Muscle of arm (tissue), 14 donors: ENCODE measurements at places on chromosomes 1 and 21. TPM values are rescaled to one million over a fixed set of nuclear protein-coding genes. Genes with fewer than 3 reads are reported as not detected.

PIGR gene
- not detected for polyA plus RNA-seq

- no peak for DNase-seq
Observed at GRCh38 chr1:182170891-182171461, 109.5 kb upstream of the ZNF648 start.

- DNase-seq: no peak
Observed at GRCh38 chr1:152436593-152437496, 22.8 kb upstream of the CRNN start.

BSND gene
- 0.05 TPM for polyA plus RNA-seq

GRCh38 chr1:174815474-174815908, 184.3 kb upstream of the CACYBP start:
- no peak for DNase-seq

PLEKHA6 gene
- 5.3 TPM for polyA plus RNA-seq

RGS1 gene
- polyA plus RNA-seq: 6.0 TPM

DNA sequence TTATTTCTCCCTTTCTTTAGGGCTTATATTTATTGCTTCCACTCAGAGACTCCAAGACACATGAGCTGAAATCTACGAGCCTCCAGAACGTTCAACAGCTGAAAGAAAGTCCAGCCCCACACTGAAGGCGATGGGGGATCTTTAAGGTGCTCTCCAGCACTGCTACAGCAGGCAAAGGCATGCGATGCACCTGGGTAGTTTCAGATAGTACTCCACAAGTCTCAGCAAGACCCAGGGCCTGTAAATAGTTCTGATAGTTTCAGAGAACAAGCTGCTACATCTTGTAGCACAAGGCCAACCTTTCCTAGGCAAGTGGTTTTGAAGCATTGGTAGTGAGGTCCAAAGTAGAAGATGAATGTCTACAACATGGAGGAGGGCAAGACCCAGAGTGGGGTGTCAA, 2.2 kb upstream of the HSD3B1 start:
- no peak for DNase-seq

GRCh38 chr1:116253566-116254382, 119.3 kb upstream of the ATP1A1 start:
- no peak for DNase-seq

NCMAP gene
- polyA plus RNA-seq: not detected

DNA sequence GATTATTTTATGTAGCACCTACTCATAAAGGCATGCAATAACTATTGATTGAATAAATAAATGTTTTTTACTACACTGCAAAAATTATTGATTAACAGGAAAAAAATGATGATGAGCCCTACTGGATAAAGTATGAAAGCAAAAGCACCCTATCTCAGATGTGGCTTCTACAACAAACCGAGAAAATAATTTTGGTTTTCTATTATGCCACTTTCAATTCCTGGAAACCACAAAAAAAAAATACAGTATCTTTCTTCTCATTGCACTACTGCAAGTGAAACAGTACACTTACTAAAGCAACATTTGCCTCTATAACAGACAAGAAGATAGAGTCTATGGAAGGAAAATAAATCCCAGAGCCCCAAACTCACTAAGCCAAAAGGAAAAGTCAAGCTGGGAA, 1882.4 kb downstream of the NCAM2 start:
- no peak for DNase-seq

DNA sequence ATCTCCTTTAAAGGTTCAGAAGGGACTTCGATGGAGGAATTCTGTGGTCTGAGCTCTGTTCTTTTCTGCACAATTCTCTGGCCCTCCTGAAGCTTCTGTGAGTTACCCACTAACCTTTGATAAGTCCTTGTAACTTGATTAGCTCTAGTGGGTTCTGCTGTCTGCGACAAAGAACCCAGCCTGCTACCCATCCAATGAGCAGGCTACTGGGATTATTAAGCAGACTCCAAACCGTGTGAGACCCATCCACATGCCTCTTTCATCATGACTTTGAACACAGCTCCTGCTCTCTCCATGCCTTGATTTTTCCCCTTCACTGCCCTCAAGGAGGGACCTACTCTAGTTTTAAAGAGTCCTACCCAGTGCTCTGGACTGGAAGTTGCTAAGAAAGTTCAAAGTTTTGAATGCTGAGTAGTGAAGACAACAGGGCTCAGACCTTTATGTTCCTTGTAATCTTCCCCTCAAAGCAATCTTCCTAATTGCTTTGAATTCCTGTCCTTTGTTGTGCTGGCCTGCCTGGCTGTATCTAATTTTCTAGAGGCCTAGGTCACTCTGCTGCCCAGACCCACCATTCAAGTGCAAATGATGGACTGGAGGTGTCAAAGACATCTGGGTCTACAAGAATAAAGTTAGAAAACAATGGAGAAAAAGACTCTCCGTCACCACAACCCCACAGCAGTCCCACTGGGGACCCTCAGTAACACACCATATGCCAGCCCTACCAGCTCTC, 146.9 kb downstream of the RHOU start:
- DNase-seq: no peak

SYTL1 gene
- 13.2 TPM for polyA plus RNA-seq
